ENCODE measurements at places on chromosomes 16 and 17. TPM values are rescaled to one million over a fixed set of nuclear protein-coding genes. Genes with fewer than 3 reads are reported as not detected.

Gene RUNDC3A
- total RNA-seq: 0.17 TPM

Gene RAB11FIP4
- 37.9 TPM for total RNA-seq

Gene CPNE7
- 2.7 TPM for total RNA-seq

Gene PTX4
- total RNA-seq: not detected

Gene CCDC78
- total RNA-seq: 4.8 TPM

Gene TNS4
- total RNA-seq: 0.18 TPM

Gene IGSF6
- 0.29 TPM for total RNA-seq

Gene CCDC200
- not detected for total RNA-seq

Gene MBTPS1
- 74.1 TPM for total RNA-seq

Gene GNGT2
- total RNA-seq: 8.1 TPM

Gene DERL2
- 76.8 TPM for total RNA-seq

Gene HBA2
- 104 TPM for total RNA-seq

Gene CEP295NL
- 0.55 TPM for total RNA-seq

Gene LRRC75A
- 0.98 TPM for total RNA-seq

Gene SMG6
- 22.0 TPM for total RNA-seq

Gene HOXB5
- total RNA-seq: not detected

GRCh38 chr17:45172541-45173286 lies 11.0 kb downstream of the HEXIM2 start:
- DNase-seq: peak; percentile 52

DNA sequence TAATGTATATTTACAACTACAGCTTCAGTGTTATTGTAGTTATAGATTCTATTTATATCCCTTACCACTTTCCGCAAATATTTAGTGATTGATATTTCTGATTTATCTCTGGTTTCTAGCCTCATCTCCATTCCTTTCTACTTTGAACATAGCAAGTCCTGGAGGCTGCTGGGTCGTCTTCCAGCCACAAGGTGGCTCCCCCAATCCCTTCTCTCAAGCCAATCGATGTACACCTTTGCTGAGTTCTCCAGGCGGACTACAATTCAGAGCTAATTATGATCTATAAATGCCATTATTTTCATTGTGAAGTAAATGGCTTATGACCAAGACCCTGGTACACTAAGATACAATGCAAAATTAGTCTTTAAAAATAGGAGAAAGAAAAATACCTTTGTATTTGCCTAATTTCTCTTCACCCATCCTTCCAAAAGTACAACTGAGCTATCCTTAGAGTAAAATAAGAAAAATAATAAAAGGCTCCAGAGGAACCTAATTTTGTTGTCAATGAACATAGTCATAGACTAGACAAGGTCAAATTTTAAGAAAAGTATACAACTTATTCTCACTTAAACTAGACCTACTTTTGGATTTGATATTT lies 122.1 kb downstream of the SKAP1 start:
- DNase-seq: peak; percentile 20

- DNase-seq: no peak
Measured at GRCh38 chr16:53172517-53172916, 117.7 kb downstream of the CHD9 start.

DNA sequence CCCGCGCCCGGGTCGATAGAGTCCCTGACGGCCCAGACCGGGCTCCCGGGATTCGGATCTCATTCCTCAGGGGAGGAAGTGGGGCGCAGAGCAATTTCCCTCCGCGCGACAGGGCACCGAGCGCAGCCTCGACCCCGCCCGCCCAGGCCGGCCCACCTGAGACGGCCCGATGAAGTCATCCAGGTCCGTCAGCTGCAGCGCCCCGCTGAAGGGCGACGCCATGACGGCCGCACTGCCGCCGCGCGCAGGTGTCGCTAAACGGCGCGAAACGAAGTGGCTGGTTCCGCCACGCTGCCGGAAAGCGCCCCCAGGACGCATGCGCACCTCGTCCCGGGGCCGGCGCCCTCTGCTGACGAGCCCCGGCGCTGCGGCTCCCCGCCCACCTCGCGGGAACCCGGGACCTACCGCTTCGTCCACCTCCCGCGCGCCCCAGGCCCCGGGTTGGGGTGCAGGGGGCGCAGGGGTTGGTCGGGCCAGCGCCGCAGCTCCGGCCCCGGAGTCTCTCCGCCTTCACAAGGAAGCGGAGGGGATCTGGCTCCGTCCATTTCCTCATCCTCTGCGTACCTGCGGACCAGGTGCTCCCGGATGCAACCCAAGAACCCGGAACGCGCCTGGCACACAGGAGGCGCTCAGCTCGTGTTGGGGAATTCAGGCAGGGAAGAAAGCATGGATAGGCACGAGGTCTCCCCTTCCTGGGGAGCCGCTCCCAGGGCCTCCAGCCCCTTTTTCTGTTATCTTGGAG lies at the start of gene CIAO3:
Gene CIAO3 (minus strand): TSS at position 234 of the 742 bp plus-strand sequence. CDS start 12 bp downstream, at position 222.
- peak; percentile 98 for DNase-seq

- no peak for DNase-seq
Measured at GRCh38 chr17:39352986-39353385, 48.4 kb downstream of the FBXL20 start.

DNA sequence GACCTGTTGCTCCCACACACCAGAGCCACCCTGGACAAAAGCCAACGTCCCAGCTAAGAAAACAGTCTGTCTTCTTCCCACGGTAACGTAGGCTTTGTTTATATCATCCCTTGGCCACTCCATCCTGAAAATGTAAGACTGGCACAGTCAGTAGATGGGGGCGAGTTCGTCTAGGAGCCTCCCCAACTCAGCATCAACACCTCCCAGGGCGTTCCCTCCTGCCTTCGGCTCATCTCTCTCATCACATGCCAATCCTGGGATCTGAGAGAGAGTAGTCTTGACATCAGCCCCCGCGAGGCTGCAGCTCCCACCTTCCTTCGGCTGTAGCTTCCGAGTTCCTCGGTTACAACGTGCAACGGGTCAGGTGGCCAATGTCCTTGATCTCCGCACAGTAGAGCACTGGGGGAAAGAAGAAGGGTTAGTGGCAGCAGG lies 894 bp downstream of the RNF227 start:
- no peak for DNase-seq

DNA sequence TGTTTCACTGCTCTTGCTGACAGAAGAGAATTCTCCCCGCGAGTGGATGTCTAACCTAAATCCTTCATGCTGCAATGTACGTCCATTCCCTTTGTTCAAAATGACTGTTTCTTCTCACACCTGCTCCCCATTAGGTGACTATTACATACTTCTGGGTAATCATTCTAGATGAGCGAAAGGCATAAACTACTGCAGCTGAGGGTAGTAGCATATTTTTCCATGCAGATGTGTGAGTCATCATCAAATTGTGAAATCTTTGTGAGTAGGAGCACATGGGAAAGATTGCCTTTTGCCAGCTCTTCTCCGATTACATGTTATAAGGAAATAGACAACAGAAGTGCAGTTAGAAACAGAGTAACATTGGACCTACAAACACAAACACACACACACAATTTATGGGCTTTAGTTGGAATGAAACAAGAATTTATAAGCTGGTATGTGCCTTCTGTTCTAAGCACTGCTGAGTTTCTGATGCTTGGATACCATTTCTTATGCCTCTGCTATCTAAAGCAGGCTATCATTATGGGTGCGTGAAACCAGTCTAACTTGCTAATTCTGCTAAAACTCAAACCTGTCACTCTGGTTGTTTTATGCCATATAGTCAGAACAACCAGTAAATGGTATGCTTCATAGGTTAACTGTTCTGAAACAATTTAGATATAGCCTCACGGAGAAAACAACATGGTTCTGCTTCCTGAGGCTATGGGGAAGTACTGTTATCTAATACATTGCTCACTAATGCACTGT lies 346.9 kb upstream of the PSMD7 start:
- DNase-seq: no peak

DNA sequence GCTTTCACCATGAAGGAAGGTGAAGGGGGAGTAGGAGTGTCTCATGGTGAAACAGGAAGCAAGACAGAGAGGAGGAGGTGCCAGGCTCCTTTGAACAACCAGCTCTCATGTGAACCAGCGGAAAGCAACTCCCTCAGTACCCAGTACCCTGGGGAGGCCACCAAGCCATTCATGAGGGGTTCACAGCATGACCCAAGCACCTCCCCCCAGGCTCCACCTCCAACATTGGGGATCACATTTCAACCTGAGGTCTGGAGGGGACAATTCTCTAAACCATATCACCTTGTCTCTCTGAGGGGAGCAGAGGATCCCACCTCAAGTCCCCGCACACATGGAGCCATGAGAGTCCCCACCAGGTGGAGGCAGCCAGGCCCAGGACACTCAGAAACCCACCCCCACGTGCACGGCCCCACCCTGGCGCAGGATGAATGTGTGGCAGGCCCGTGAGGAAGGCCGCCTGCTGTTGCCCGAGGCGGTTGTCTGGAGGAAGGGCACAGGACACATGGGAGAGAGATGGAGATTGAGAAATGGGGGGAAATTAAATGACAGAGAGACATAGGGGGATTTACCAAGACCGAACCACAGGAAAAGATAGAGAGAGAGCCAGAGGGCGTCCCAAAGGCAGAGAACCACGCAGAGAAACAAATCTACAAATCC lies 85.9 kb downstream of the TMEM132E start:
- no peak for DNase-seq

DNA sequence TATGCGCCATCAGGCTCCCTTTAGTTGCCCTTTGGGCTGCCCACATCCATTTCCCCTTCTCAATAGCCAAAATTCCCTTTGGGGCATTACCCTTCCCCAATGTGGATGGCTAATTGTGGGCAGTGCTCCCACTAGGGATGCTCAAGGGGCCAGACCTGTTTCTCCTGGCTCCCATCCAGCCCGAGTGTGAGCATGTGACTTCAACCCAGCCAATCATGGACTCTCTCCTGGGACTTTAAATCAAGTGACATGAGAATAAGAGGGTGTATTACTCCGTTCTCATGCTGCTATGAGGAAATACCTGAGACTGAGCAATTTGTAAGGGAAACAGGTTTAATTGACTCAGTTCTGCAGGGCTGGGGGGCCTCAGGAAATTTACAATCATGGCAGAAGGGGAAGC lies 60.9 kb upstream of the WSB1 start:
- DNase-seq: no peak

GRCh38 chr16:5323284-5324141 lies 225.9 kb upstream of the EEF2KMT start:
- DNase-seq: no peak

GRCh38 chr16:819336-820043 lies 19.0 kb upstream of the GNG13 start:
- DNase-seq: no peak

DNA sequence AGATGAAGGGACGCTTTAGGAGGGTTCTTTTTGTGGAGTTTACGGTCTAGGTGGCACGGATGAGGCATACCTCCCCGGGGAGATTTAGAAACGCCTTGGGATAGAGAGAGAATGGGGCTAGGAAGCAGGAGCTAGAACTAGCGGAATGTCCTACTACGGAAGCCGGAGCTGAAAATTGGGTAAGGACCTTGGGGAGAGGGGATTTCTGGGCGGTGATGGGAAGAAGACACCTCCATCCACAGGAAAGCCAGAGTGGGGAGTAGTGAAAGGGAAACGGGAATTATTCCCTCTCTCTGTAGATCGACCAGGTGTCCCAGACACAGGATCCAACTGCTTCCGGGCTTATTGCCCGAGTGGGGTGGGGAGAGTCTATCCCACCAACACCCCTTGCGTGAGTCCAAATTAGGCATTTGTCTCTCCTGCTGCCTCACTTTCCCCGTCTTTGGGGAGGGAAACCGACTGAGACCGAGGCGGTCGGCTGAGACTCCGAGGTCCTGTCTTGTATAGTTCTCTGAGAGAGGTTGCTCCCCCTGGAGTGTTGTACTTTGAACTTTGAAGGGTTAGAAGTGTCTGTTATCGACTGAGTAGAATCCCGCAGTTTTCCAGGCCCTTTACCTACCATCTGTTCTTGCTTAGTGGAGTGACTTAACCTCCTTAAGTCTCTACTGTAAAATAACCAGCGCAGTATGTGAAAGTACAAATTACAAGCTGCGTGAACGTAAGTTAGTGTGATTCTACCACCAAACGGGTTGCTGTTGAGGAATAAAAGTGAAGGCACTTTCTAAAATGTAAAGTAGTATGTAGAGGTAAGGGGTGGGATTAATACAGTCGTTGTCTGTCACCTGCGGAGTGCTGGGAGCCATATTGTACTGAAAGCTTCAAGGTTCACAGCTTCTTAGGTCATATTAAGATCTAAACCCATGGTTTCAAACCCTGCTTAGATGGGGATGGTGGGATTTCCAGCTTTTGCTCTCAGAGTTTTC lies 1.0 kb downstream of the RSPRY1 start:
- peak; percentile 20 for DNase-seq

GRCh38 chr16:2210386-2211365 lies at the start of gene BRICD5:
Gene BRICD5, minus strand, starts transcription at chr16:2210863. Its CDS starts 30 bp downstream, at chr16:2210833.
- no peak for DNase-seq

- DNase-seq: no peak
Measured at GRCh38 chr16:54585998-54586340, 299.4 kb upstream of the IRX3 start.

- DNase-seq: no peak
Measured at GRCh38 chr16:67163164-67163998, 1.2 kb upstream of the HSF4 start.

- DNase-seq: no peak
Measured at GRCh38 chr17:31835984-31836383, 23.1 kb downstream of the COPRS start.

DNA sequence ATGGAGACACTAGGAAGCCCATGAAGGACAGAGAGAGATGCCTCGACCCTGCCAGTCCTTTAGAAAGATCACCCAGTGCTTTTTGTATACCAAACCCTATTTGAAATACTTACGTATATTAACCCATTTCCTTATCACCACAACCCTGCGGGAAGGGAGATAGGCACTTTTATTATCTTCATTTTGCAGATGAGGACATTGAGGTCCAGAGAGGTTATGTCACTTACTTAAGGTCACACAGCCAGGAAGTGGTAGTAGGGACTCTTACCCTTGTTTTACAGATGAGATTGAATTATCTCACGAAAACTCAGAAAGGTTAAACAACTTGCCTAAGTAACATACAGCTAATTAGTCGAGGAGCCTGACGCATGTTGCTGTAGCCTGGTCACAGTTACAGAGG lies 38.2 kb downstream of the IL4R start:
- no peak for DNase-seq

DNA sequence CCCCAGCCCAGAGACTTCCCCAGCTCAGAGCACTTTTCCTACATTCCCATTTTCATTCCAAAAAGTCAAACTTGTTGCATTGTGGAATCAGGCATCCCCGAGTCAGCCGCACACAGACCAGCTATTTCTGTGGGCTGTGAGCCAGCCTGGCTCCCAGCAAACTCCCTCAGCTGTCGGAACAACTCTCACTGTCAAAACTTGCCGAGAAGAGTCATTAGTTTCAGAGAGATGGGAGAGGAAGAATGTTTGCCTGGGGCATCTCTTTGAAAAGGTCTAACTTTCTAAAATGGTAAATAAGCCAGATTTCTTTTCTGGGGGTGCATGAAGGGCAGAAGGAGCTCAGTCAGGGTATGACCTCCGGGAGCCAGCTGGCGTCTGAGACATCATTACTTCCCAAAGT lies 280.0 kb downstream of the TMEM114 start:
- DNase-seq: no peak

DNA sequence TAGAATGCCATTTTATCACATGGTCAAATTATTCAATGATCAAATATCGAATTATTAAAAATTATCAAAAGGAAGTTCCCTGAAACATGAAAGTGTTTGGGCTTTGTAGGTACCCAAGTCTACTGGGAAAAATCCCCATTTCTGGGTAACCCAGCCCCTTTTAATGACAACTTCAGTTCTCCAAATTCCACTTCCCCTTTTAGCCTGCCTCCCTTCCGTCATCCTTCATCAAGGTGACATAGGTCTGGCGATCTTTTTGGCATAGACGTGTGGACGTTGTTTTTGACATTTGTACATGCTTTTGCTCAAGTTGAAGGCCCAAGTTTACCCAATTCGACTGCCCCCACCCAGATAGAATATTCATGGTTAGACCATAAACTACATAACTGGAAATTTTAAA lies 660.9 kb downstream of the MAF start:
- no peak for DNase-seq

GRCh38 chr16:59210955-59211541 lies 476.9 kb upstream of the GOT2 start:
- DNase-seq: no peak
